Activated naive CD4-positive, alpha-beta T cell treated with anti-CD3 and anti-CD28 coated beads, Interleukin-2, amount 10 ng/mL, durations not matched to agents 7 days and 5 days (primary cell): ENCODE measurements at places on chromosomes 3 and 15.

DNA sequence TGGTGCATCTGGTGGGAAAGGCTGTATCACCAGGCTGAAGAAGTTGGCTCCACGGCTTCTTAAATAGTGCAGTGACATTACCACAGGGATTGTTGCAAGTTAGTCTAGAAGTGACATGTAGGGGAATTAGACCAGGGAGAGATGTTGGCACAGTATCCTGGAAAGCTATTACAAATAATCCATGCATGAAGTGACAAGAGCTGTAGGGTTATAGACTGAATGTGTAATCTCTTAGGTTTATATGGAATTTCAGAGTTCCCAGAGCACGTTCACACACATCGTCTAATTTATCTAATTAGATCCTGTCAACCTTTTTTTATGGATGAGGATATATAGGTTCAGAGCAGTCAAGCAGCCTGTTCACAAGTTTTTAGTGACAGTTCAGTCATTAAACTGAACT lies 37.3 kb upstream of the APH1B start:
- no peak for DNase-seq

DNA sequence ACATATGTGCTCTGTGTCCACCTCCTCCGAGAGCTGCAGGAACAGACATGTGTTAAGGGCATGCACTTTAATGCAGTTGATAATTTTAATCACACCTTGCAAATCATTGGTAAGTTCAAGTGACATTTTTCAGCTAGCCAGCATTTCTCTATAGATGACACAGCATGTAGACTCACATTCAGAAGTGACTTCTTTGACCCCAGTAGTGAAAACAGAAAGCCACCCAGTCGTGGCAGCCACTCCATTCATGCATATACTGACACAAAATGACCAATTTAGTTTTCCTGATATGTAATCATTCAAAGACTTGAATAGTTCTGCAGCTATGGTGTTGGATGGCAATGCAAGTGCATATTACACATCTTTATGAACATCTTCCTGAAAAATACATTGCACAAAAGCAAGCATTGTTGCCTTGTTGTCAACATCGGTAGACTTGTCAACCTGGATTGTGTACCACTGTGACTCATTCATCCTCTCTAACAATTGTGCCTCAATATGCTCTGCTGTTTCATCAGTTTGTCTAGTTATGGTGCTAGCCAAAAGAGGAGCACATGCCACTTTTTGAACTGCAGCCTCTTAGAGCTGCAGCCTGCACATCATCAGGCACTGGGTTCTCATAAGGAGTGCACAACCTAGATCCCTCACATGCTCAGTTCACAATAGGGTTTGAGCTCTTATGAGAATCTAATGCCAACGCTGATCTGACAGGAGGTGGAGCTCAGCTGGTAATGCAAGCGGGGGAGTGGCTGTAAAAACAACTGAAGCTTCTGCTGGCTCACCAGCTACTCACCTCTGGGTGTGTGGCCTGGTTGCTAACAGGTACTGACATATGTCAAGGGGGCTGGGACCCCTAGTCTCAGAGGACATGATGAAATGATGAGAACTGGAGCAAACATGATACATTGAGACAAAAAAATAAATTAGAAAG lies 622.0 kb downstream of the PYDC2 start:
- DNase-seq: no peak

DNA sequence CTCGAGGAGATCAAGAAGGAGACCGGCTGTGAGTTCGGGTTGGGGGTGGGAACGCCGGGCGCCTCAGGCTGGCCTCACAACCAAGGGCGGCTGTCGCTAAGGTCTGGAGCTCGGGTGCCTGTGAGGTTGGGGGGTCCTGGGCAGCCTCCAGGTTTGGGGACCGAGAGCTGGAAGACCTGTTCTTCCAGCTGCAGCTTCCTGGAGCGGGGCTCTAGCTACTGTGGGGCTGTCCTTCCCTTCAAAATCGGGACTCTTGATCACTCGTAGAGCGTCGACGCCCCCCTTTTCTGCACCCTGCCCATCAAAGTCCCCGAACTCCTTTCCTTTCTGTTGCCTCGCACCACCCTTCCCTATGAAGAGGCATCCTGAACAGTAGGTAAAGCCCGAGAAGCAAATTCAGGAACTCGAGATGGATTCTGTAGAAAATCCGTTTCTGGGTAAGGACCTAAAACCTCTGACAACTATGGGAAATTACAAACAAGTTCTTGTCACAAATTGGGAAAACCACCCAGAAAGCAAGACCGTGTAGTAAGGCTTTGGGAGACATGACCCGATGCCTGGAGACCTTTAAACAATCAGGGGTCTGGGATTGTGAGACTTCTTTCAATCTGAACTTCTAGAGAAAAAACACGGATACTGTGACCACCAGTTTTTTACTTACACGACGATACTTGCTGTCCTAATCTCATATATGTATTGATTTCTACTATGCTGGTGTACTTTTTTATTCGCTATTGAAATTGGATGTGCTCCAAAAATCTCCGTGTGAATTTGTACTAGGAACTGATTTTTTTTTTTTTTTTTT lies 556 bp downstream of the CHP1 start:
- DNase-seq: no peak

- DNase-seq: no peak
Measured at GRCh38 chr15:66997212-66997611, 68.2 kb upstream of the SMAD3 start.

- peak; percentile 75 for DNase-seq
Measured at GRCh38 chr3:46208167-46208704, at the start of gene CCR1. Gene CCR1, minus strand, starts transcription at chr3:46208313. Its CDS starts 4,000 bp downstream, at chr3:46204313.

- DNase-seq: no peak
Measured at GRCh38 chr3:4044619-4045018, 245.4 kb downstream of the LRRN1 start.

GRCh38 chr15:64751464-64751863 lies 23.9 kb downstream of the RBPMS2 start:
- no peak for DNase-seq

DNA sequence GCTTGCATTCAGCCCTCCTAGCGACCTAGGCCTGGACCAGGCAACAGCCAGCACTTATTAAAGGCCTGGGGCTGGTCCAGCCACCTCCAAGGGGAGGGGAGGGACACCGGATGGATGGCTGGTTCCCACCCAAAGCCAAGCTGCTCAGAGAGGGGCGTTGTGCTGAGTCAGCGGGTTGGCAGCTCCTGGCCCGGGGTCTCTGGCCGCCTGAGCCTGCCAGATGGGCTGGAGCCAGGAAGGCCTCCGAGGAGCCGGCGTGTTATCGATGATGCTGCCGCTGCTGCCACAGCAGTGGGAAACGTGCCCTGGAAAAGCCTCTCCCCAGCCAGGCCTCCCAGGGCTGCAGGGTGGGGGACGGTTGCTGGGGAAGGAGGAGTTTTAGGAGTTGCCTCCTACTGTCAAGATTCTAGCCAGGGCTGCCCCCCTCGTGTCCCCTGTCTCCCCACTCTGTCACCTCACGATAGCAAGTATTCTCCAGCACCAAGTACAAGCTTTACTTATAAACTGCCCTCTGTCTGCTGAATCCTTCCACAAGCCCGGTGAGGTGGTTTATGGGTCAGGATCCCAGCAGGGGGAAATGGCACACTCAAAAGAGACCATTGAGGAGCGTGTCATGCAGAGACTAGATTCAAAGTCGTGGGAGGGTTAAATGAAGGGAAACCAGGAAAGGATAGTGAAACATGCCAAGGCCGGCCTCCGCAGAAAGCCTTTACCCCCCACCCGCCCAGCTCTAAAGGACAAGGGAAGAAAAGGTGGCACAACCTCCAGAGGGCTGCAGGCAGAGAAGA lies 43.2 kb upstream of the TSEN2 start:
- DNase-seq: no peak

DNA sequence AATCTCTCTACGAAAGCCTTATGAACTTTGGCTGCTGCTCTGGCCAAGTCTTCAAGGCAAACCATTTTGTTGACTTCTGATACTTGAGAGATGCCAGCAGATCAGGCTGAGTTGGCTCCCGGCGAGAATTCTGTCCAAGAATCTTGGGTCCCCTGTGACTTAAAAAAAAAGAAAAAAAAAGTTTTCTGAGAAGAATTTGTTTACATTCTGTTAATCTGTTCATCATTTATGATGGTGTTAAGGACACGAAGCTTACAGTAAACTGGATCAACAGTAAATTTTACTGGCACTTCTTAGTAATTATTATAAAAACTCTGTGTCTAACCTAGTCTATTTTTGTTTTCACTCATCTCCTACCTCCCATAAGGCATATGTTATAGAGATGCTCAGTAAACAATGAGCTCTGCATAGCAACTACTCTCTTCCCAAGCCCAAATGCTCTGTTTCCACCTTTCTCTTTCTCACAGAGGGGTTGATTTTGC lies 320.9 kb upstream of the RASGRP1 start:
- no peak for DNase-seq

DNA sequence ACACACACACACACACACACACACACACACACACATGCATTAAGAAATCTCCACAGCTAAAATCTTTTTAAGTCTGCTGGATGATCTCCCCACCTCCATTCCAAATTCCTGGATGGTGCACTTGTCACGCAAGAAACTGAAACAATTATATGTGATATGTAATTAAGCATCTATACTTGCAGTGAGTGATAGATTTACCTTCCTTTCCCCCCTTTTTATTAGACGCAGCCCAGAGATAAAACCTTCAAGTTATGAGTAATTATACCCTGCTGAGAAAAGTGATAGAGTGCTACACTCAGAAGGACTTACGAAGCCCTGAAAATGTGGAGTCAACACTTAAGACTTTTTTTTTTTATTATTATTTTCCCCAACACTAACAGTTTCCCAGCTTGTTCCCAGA lies 255.2 kb downstream of the LSAMP start:
- DNase-seq: no peak
